ENCODE measurements at places on chromosomes 5 and 9. TPM values are rescaled to one million over a fixed set of nuclear protein-coding genes. Genes with fewer than 3 reads are reported as not detected.

The IL31RA gene
- total RNA-seq, result 1.1 TPM

The INSYN2B gene
- total RNA-seq, result 0.76 TPM

The TAF11L10 gene
- not detected for total RNA-seq

The IRX2 gene
- total RNA-seq, result 0.33 TPM

The CLTA gene
- total RNA-seq, result 341 TPM

The CDC25C gene
- 20.2 TPM for total RNA-seq

The PTPRD gene
- 10.4 TPM for total RNA-seq

The TMOD1 gene
- total RNA-seq, result 0.13 TPM

The LAMC3 gene
- total RNA-seq, result 1.1 TPM

The CCL27 gene
- total RNA-seq, result 0.25 TPM

The CDX1 gene
- 0.33 TPM for total RNA-seq

The ADAMTSL2 gene
- 0.25 TPM for total RNA-seq

The TRIM36 gene
- 0.76 TPM for total RNA-seq

The TMEM174 gene
- 0.13 TPM for total RNA-seq

The RXFP3 gene
- not detected for total RNA-seq

The BNC2 gene
- 18.1 TPM for total RNA-seq

The RASA1 gene
- total RNA-seq, result 27.5 TPM

The SDHA gene
- 77.4 TPM for total RNA-seq

The FUT7 gene
- not detected for total RNA-seq

The SCGB3A2 gene
- total RNA-seq, result not detected

The ARHGEF28 gene
- total RNA-seq, result 32.4 TPM

The EEIG1 gene
- total RNA-seq, result 4.6 TPM

The SLC22A4 gene
- 1.1 TPM for total RNA-seq

The SNX30 gene
- 4.9 TPM for total RNA-seq

The PDZD2 gene
- total RNA-seq, result 3.8 TPM

The OR1Q1 gene
- total RNA-seq, result not detected

The PDE8B gene
- not detected for total RNA-seq

The IFNW1 gene
- total RNA-seq, result not detected
